Stimulated activated CD8-positive, alpha-beta memory T cell treated with anti-CD3 and anti-CD28 coated beads, Interleukin-7, amount 100 ng/mL, for 48 hours (primary cell): ENCODE measurements at places on chromosomes 11 and 22.

DNA sequence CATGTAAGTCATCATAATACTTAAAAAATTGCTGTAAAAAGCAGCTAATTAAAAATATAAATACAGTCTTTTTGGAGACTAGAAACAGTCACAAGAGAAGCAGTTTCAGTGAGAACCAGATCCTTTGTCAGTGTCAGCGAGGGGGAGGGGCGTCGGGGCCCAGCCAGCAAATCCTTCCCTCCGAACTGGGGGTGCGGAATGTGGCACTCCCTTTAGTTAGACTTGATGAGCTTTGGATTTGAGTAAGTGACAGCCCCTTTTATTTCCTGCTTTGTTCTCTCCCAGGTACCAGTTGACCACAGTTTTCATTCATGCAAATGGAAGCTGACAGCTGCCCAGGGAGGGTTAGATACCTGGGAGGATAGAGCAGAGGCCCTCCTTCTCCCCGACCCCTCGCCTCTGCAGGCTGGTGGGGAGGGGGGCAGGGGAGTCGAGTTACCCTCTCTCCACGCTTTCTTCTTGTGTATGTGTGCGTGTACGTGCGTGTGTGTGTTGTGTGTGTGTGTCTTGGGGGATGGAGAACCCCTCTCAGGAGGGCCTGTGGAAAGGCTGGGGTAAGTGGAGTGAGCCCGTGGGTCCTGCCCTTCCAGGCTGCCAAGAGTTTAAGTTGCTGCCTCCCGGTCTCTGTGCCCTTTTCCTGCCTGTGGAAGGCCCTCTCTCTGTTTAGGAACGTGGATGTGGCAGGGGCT, 38.3 kb downstream of the PTPRJ start:
- no peak for DNase-seq

- no peak for DNase-seq
These were observed 228.3 kb downstream of the MIAT start for GRCh38 chr22:26885441-26886261.

DNA sequence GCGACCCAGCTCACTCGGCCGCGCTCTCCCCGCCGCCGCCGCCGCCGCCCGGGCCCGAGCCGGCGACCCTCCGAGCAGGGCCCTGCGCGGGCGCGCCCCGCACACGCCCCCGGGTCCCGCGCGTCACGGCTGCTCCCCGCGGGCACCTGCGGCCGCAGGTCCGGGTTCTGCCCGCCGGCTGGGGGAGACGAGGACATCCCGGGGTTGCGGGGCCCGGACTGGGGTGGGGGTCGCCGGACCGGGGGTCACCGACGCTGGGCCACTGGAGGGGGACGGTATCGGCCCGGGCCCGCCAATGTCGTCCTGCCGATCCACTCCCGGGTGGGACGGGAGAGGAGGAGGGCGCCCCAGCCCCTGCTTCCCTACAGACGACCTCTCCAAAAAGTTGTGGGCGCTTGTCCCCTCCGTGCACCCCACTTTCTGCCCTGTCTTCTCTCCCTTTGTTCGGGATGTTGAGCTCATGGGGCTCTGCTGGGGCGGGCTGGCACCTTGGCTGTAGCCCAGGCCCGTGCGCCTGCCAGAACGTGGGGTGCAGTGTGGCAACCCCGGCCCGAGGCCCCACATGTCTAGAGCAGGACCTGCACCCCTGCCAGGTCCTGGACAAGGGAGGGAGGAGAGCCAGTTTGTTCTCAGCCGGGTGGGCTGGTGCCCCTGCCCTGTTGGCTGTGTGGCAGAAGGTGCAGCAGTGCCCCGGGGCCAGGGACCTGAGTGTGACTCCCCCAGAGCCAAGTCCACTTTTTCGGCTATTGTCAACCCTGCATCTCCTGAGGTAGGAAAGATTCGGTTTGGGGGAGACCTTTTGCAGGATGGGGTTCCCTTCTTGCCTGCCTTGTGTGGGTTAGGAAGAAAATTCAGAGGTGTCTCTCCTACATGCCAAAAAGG, 40.2 kb upstream of the CELSR1 start:
- DNase-seq, result no peak

DNA sequence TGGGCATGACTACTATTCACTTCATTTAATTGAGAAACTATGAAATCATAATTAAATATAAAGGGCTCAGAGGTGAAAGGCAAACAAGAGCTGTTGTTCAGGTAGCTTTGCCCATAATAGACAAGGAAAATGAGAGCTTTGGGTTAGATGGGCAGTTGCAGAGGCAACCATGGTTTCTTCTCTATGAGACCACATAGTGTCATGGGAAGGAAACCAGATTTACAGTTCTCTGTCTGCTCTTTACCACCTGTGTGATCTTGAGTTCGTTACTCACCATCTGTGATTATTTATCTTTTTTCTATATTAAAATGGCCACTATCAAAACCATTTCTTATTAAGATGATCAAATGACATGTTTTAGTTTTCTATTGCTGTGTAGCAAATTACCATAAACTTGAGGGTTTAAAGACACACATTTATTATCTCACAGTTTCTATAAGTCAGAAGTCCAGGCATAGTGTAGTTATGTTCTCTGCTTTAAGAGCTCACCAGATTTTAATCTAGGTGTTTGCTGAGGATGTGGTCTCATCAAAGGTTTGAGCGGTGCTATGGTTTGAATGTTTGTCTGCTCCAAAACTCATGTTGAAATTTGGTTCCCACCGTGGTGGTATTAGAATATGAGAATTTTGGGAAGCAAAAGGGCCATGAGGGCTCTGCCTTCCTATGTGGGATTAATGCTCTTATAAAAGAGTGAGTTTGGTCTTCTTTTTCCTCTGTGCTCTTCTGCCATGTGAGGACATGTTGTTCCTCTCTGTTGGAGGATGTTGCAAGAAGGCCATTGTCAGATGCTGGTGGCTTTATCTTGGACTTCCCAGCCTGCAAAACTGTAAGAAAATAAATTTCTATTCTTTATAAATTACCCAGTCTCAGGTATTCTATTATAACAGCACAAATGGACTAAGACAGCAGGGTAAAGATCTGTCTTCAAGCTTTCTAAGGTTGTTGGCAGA, 38.2 kb downstream of the OR2AG2 start:
- DNase-seq, result no peak

DNA sequence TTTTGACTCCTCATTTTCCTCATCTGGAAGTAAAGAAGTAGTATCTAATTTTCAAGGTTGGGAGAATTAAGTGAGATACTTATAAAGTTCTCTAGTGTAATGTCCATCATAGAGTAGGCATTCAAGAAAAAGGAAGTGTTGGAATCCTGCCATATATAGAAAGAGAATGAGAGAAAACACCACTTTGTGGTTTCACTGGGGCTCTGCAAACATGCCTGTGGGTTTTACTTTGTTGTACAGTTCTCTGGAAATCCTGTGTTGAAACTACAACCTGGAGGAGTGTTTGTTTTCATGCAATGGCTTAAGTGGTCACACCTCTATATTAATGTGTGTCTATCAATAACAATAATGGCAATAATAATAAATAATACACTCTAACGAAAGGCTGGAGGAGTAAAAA, 741.7 kb downstream of the NELL1 start:
- no peak for DNase-seq

DNA sequence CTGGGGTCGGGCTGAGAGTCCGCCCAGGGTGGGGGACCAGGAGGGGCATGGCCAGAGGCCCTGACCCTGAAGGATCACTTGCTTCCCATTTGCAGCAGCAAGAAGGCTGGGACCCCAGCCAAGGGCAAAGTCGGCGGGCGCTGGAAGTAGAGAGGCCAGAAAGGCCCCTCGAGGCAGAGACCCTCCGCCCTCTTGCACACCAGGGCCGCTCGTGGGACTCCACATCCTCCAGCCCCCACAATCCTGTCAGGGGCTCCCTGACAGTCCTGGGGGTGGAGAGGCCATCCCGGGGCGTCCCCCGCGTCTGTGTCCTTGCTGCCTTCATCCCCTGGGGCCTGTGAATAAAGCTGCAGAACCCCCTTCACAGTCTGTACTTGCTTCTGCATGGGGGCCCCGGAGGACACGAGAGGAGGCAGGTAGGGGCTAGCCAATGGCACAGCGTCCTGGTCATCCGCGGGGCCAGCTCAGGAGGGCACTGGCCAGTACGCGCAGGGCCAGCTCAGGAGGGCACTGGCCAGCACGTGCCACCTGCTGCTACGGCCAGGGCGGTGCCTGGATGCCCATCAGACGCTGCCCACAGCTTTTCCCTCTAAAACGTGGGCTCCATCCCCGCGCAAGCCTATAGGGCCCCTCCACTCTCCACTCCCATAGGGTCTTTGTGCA, 8.7 kb upstream of the MRPL23 start:
- DNase-seq, result no peak

- no peak for DNase-seq
These were observed 18.3 kb upstream of the MUC5B start for GRCh38 chr11:1204381-1205101.

GRCh38 chr22:37967147-37967546, 13.6 kb downstream of the POLR2F start:
- no peak for DNase-seq

GRCh38 chr11:2691991-2692875, 7.6 kb downstream of the KCNQ1OT1 start:
- no peak for DNase-seq

- DNase-seq, result no peak
These were observed 4.4 kb downstream of the EXPH5 start for GRCh38 chr11:108589136-108589535.

- no peak for DNase-seq
These were observed 31.9 kb downstream of the POU2AF1 start for GRCh38 chr11:111347002-111347722.

GRCh38 chr11:65383778-65384177, 1.3 kb upstream of the SLC25A45 start:
- no peak for DNase-seq

DNA sequence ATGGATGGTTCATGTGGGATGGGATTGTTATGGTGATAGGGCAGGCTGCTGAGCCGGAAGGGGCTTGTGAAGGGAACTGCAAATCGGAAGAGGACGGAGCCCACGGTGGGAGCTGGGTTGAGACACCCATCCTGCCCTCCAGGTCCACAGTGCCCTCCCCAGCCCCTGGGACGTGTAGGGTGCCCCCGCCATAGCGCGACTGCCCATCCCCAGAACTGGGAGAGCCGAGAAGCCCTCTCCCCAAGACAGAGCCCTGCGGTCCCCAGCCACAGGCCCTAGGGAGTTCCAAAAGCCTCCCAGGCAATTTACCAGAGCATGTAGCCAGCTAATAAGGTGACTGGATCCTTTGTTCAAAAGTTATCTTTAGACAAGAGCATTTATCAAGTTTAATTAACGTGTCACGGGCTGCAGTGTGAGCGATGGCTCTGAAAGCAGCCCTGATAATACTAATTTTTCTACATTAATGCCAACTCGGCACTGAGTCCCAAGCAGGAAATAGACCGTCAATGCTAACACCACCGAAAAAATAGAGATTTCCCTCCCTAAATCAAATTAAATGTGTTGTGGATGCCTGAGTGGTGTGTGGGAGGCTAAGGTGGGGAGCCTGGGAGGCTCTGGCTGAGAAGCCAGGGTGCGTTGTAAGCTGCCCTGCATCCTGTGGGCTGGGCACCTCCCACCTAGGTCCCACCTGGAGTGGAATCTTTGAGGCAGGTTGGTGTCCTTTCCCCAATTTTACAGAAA, 76.8 kb upstream of the RTL6 start:
- DNase-seq, result no peak
